ENCODE measurements at places on chromosomes 6 and 20. TPM values are rescaled to one million over a fixed set of nuclear protein-coding genes. Genes with fewer than 3 reads are reported as not detected.

Gene PKHD1
- not detected for total RNA-seq

Gene BHLHE23
- not detected for total RNA-seq

Gene ADGRB3
- not detected for total RNA-seq

Gene PTCRA
- not detected for total RNA-seq

Gene MOG
- total RNA-seq, result not detected

Gene TTK
- 34.4 TPM for total RNA-seq

Gene PANK2
- total RNA-seq, result 63.8 TPM

Gene NUS1
- total RNA-seq, result 25.3 TPM

Gene PARD6B
- total RNA-seq, result 6.2 TPM

- no peak for DNase-seq
Measured at GRCh38 chr6:17280138-17280537, 1.0 kb upstream of the RBM24 start.

- no peak for DNase-seq
Measured at GRCh38 chr6:120328521-120328920, 979.0 kb upstream of the MAN1A1 start.

- no peak for DNase-seq
Measured at GRCh38 chr6:165519316-165519715, 143.7 kb downstream of the PDE10A start.

DNA sequence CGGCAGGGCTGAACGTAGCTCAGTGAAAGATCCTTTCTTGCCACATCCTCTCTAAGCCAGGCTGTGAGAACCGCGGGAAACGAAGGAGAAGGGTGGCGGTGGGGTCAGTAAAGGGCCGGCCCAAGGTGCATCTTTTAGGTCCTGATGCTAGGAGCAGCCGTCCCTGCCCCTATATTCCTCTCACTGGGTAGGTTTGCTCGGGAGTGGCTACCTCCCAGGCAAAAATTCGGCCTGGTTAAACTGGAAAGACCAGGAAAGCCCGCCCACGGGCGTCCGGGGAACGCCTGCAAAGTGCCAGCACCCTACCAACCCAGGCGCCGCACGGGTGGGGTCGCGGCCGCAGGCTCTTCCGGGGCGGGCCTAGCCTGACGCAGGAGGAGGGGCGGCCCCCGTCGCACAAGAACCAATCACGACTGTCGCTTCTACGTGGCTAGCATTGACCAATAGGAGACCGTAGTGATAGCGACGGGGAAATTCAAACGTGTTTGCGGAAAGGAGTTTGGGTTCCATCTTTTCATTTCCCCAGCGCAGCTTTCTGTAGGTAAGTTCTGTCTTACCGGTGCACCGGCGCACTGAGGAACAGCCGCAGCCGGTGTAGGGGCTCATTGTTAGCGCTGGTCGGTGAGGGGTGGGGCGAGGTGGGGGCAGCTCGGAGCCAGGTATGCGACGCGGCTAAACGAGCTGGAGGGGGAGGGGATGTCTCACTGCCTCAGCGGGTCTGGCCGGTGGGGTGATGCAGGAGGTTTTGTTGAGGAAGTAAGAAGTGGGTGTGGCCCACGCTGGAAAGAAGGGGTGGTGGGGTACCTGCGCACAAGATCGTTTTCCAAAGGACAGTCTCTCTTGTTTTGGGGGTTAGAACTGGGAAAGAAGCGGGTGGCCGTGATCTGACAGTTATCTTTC, at the start of gene TTK:
Gene TTK (plus strand): TSS at position 477 of the 900 bp plus-strand sequence. CDS start 1,195 bp downstream, outside the sequence.
- DNase-seq, result peak; percentile 94

- DNase-seq, result no peak
Measured at GRCh38 chr20:46582648-46583047, 32.2 kb upstream of the OCSTAMP start.

- DNase-seq, result no peak
Measured at GRCh38 chr20:48661575-48662455, 166.0 kb downstream of the PREX1 start.

DNA sequence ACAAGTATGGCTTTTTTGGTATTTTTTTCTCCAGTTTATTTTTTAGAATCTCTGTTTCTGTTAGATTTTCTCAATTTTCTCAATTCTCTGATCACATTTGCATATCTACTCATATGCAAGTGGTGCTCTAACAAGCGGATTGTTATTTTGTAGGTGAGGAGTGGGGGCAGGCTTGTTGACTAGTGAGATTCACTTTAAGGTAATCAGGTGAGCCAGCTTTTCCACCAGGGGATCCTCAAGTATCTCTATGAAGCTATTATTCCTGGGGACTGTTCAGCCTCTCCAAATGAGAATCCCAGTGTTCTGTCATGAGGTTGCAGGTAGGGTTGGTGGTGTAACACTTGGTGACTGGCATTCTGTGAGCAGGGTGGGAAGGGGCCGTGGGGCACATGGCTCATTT, 274.3 kb upstream of the FERMT1 start:
- DNase-seq, result no peak

- DNase-seq, result peak; percentile 32
Measured at GRCh38 chr6:137661601-137662000, 167.4 kb upstream of the OLIG3 start.

DNA sequence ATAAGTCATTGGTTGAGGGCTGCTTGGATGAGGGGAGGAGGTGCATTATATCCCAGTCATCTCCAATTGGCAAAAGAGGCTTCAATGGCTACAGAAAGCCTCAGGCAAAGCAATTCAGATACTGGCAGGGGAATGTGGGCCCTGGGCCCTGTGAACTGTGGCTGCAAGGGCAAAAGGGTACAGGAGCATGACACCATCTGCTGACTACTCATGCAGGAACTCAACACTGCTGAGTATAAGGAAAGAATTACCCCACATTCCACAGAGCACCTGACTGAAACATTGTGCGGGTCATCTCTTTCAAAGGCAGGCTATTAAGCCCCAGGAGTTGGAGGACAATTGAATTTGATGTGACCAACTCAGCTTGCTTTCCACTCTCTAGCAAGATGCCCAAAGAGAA, 92.1 kb upstream of the SPTLC3 start:
- no peak for DNase-seq

GRCh38 chr6:111743360-111743759, 129.9 kb downstream of the FYN start:
- no peak for DNase-seq

- DNase-seq, result peak; percentile 72
Measured at GRCh38 chr6:2749969-2750600, 637 bp downstream of the MYLK4 start.

GRCh38 chr6:82786248-82786647, 279.4 kb downstream of the UBE3D start:
- DNase-seq, result no peak

- DNase-seq, result no peak
Measured at GRCh38 chr20:47789764-47790579, 4.7 kb upstream of the SULF2 start.

DNA sequence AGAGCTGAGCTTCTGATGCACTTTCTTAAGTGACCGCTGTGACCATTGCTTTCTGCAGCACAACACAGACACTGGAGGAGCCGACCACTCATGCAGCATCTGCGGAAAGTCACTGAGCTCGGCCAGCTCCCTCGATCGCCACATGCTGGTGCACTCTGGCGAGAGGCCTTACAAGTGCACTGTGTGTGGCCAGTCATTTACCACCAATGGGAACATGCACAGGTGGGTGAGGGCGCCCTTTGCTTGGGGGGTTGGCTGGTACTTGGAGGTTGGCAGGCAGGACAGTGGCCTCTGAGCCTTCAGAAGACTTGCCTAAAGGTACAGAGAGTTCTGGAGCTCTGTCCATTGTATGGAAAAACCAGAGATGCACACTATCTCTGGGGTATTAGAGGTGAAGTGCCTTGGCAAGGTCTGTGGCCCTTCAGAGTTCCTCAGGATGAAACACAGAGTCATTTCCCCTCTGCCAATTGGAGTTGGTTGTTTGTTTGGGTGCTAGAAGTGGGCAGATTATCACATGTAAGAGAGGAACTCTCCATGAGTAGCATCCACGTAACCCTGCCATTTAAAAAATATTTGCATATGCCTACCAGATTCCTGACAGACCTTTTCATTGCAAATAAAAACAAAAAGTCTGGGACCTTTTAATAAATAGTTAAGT, 81.5 kb downstream of the RREB1 start:
- no peak for DNase-seq

DNA sequence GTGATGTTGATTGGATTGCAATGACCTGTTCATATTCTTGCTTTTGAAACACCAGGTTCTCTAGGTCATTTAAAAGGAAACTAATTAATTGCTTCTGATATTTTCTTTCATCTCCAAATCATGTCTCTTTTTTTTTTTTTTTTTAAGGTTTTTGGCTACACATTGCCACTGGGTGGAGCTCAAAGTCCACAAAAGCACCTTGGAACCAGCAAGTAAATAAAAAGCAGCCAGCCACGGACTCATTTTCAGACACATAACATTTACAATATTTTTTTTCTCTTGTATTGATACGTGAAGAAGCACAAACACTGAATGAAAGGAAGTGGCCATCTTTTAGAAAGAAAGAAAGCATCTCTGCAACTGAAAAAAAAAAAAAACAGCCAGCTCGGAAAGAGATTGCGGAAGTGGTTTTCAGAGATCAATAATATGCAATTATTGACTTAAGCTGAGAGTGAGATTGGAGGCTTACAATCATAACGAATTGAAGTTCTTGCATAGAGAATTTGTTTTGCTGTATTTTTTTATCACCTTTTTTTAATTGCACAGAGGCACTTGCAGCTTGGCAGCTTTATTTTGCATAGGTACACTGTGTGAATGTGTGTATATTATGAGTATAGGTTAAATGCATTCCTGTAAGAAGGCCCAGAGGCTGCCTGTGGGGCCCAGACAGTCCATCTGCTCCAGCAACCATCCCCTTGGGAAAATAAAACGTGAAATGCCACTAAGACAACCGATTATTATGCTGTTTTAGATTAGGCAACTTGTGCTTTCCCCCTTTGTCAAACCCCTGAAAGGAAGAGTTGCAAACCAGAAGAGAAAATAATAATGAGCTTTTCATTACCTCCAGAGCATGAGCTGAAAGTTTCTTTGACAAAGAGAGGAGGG, 28.2 kb downstream of the CGA start:
- DNase-seq, result peak; percentile 48

- DNase-seq, result no peak
Measured at GRCh38 chr6:47809873-47810272, 28.0 kb downstream of the OPN5 start.

GRCh38 chr6:131001111-131001736, 61.8 kb downstream of the EPB41L2 start:
- DNase-seq, result no peak

DNA sequence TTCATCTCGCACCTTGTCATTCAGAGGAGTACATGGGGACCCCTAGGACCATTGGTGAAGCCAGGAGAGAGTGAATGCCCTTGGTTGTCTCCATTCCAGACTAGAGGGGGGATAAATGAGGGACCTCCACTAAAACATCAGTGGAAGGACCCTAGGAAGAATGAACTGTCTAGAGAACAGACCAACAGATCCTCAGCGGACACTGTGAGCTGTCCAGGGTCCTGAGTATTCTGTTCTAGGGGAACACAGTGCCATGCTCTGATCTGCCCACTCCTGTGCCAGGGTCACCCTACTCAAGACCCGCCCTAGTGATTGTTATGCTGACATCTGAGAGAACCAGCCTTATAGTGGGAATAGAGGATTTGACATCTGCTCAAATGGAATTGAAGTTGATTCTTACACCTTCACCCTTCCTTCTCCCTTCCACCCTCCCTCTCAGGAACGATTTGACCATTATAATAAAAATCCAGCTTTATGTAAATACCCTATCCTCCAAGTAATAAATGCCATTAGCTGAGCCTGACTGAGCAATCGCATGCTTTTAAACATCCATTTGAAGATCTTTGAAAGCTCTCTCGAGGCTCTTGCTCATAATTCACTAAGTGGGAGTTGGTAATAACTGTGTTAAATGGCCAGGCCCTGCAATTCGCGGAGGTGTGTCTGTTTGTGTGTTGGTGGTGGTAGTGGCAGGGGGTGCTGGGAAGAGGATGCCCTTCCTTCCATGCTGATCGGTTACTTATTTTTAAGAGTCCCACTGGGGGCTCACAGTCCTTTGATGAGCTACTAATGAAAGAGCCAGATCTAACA, 43.6 kb upstream of the SLC32A1 start:
- DNase-seq, result peak; percentile 39

GRCh38 chr20:24651976-24652345, 182.5 kb downstream of the SYNDIG1 start:
- DNase-seq, result no peak

Data from activated CD4-positive, alpha-beta memory T cell treated with anti-CD3 and anti-CD28 coated beads, Interleukin-2, amount 10 ng/mL, durations not matched to agents 7 days and 5 days (primary cell).